ENCODE measurements at places on chromosomes 13 and 19. TPM values are rescaled to one million over a fixed set of nuclear protein-coding genes. Genes with fewer than 3 reads are reported as not detected.

DNA sequence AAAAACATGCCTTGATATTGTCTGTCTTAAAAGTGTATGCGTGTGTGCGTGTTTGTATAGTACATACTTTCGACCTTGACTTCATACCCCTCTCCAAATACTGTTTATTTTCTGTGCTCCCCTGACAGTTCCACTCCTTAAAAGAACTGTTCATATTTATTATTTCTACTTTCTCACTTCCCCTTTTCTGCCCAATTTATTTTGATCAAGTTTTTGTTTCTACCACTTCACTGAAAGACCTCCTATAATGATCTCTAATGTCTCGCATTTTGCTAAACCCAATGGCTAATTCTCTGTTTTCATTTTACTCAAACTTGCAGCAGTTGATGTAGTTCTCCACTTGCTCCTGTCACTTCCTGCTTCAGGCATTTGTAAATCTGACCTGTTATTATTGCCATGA, 426.1 kb upstream of the KLF12 start:
- DNase-seq: no peak
- H3K4me1 ChIP-seq: no peaks in the 10 kb centered on the region
- no peaks in the 10 kb centered on the region for H3K27me3 ChIP-seq
- H3K27ac ChIP-seq: no peak overlapping the region
- no peak overlapping the region for H3K4me3 ChIP-seq

ARRDC5 gene
- not detected for total RNA-seq

- H3K36me3 ChIP-seq: no peaks in the 10 kb centered on the region
- H3K4me3 ChIP-seq: no peak overlapping the region
- no peaks in the 10 kb centered on the region for H3K4me1 ChIP-seq
- DNase-seq: no peak
- no peaks in the 10 kb centered on the region for H3K27me3 ChIP-seq
These were observed 1468.1 kb downstream of the PCDH9 start for GRCh38 chr13:65762012-65762411.

KLF2 gene
- total RNA-seq: 1.3 TPM

NCR1 gene
- 1.5 TPM for total RNA-seq

MIA gene
- not detected for total RNA-seq

C5AR1 gene
- 1.6 TPM for total RNA-seq

- no peaks in the 10 kb centered on the region for H3K36me3 ChIP-seq
- peak overlapping the region; percentile 63 for H3K4me3 ChIP-seq
- H3K27me3 ChIP-seq: no peaks in the 10 kb centered on the region
- DNase-seq: no peak
These were observed 1.7 kb downstream of the B3GLCT start for GRCh38 chr13:31201341-31202031.

DNA sequence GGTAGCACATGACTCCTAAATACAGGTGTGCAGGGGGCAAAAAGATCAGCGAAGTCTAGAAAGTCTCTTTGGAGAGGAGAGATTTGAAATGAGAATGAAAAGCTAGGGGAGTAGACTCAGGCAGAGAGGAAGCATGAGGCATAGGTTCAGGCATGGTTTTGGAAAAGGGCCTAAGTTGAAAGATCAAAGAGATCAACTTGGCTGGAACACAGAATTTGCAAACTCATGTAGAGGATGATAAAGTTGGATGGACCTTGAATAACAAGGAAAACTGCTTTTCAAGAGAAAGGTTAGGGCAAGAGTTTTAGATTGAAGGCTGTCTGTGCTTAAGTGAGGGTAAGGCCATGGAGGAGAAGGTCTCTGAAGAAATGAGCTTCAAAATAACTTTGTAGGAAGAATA, 47.4 kb upstream of the UBAC2 start:
- H3K27ac ChIP-seq: peak overlapping the region; percentile 46
- DNase-seq: peak; percentile 17
- no peaks in the 10 kb centered on the region for H3K27me3 ChIP-seq
- no peak overlapping the region for H3K4me3 ChIP-seq
- peaks cover 25% of the 10 kb centered on the region for H3K4me1 ChIP-seq

DNA sequence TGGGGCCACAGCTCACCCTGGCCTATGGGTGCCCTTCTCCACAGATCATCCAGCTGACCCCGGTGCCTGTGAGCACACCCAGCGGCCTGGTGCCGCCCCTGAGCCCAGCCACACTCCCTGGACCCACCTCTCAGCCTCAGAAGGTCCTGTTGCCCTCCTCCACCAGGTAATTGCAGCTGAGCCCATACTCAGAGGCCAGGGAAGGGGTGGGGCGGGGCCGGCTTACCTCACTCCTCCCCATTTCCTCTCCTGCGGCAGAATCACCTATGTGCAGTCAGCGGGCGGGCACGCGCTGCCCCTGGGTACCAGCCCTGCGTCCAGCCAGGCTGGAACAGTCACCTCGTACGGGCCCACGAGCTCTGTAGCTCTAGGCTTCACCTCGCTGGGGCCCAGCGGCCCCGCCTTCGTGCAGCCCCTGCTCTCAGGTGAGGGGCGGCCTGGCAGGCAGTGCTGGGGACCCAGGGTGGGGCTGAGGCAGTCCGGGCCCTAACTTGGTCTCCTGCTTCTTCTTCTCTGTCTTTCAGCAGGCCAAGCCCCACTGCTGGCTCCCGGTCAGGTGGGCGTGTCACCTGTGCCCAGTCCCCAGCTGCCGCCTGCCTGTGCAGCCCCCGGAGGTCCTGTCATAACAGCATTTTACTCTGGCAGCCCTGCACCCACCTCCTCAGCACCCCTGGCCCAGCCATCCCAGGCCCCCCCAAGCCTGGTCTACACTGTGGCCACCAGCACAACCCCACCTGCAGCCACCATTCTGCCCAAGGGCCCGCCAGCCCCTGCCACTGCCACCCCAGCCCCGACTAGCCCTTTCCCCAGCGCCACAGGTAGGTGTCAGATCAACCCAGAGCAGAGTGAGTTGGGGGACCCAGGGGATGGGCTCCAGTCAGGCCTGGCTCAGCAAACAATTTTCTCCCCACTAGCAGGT, 9.6 kb upstream of the PRR19 start:
- DNase-seq: no peak
- peaks cover 96% of the 10 kb centered on the region for H3K36me3 ChIP-seq
- H3K4me1 ChIP-seq: peaks cover 78% of the 10 kb centered on the region
- no peak overlapping the region for H3K4me3 ChIP-seq
